ENCODE measurements at places on chromosomes 6 and 20. TPM values are rescaled to one million over a fixed set of nuclear protein-coding genes. Genes with fewer than 3 reads are reported as not detected.

The COL9A1 gene
- total RNA-seq = not detected

The PACSIN1 gene
- not detected for total RNA-seq

The DAAM2 gene
- total RNA-seq = under 0.01 TPM

The DACT2 gene
- total RNA-seq = 0.26 TPM

The LY6G5C gene
- not detected for total RNA-seq

The TRIM15 gene
- total RNA-seq = not detected

DNA sequence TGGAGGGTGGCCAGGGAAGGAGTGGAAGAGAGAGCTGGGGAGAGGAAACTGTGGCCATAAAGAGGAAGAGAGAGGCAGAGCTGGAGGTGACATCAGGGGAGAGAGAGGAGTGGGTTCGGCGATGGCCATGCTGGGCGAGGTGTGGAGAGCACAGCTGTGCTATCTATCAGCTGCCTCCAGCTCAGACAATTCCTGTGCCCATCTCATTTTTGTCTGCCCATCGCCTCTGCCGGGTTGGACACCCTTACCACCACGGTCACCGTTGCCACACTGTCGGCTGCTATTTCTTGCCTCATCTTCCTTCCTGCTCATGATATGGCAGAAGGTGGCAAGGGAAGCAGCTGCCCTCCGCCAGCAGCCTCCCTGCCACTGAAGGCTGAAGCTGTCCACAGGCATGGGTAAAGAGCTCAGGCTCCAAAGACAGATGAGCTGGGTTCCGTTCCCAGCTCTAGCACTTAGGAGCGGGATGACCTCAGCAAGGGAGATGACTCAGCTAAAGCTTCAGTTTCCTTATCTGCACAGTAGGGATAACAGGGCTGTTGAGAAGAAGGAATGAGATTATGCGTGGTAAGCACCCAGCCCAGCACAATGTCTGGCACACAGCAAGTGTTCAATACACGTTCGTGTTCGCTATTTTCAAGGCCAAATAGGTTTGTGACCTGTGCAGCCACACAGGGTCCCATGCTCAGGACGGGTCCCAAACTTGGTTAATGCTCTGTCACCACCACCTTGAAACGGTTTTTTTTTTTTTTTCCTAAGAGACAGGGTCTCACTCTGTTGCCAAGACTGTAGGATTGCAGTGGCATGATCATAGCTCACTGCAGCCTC lies 21.9 kb upstream of the TAF8 start:
- DNase-seq = peak; percentile 73

GRCh38 chr20:45115386-45115774 lies 406 bp upstream of the WFDC5 start:
- DNase-seq = no peak

DNA sequence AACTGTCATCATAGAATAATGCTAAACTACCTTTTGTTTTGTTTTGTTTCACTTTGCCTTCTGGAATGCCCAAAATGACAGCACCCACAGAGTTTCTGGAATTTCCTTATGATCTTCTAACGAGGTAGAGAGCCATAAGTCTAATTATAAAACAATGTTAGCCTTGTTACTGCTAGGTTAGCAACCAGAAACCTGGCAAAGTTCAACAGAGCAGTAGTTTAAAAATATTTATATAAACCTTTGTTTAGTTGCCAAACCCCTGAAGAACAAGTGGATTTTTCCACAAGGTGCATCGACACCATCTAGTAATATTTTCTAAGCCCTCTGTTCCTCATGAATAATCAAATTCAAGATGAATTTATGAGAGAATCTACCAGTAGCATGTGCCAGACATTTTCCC lies 27.6 kb upstream of the IPCEF1 start:
- DNase-seq = no peak

DNA sequence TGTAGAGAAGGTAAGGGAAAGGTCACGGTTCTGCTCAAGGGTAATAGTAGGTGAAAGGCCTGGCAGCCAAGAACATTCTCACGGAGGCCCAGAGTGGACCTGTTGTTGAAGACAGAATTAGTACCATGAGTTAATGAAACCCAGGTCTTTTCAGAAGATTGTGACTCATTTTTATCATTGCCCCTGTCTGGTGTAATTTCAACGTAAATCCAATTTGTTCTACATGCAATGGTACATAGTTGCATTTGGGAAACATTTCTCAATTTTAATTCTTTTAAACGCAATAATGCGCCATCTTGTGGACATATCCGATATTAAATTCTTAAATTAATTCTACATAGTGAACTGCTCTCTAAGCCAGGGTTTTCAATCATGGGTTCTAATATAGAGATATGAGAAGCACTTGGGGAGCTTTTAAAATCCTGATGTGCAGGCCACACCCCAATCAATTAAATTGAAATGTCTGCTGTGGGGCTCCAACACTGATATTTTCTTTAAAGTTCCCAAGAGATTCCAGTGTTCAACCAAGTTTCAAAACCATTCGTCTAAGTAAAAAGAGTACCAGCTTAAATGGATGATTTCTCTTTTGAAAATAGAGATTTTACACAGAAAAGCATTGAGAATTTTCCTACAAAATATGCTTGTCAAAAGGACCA lies 257.4 kb downstream of the PLCB1 start:
- DNase-seq = peak; percentile 29

DNA sequence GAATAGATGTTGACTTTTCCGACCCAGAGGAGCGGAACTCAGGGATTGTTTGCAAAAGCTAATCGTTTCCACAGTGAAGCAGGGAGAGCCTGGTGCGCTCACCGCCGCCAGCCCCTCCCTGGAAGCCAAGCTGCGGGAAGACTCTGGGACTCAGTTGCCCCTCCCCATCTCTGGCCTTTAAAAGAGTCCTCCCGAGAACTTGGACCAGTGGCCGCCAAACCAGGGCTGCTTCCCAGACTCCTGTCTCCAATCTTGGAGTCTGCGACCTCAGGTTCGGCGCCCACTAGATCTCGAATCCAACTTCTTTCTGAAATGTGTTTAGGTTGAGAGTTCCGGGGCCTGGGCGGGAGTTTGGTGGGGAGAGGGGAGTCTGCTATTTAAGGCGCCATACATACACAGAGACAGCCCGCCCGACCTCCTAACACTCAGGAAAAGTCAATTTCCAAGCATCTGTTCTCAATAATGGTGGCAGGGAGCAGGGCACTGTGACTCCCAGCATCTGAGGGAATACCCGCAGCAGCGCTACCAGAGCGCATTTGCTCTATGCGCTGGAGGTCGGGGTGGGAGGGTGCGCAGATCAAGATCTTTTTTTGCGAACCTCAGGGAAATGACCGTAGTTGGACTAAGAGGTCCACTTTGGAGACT lies 800 bp upstream of the GRIK2 start:
- DNase-seq = no peak

DNA sequence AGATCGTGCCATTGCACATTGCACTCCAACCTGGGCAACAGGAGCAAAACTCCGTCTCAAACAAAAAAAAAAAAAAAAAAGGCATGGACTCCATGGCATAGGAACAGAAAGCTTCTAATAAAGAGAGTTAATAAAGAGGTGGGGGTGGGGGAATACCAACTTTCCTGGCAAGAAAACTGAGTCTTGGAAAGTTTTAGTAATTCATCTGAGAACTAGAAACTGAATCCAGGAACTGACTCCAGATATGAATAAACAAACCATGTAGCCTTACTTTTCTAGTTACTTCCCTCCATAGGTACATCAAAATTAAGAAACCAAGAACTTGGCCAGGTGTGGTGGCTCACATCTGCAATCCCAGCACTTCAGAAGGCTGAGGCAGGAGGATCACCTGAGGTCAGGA lies 38.5 kb downstream of the PTPRT start:
- DNase-seq = no peak

- DNase-seq = no peak
Observed at GRCh38 chr20:44664131-44664530, 12.6 kb upstream of the ADA start.

GRCh38 chr6:32254761-32255198 lies 30.9 kb upstream of the NOTCH4 start:
- no peak for DNase-seq

- peak; percentile 99 for DNase-seq
Observed at GRCh38 chr6:170178561-170179477, 112.1 kb downstream of the DLL1 start.

DNA sequence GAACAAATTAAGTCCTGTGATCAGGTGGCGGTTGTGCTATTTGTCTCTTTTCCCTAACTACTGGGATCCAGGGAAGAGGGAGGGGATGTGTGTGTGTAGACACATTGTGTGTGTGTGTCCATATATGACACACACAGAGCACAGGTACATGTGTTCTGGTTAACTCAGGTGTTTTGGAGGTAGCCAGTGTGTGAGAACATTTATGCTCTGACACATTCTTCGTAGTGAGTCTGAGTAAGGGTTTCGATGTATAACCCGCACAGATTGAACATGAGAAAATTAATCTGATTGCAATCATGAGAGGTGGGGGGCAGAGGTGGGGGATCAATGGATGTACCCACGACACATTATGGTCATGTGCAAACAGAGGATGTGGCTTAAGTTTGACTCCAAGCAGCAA lies 12.6 kb downstream of the ZC3H12D start:
- DNase-seq = no peak

- DNase-seq = no peak
Observed at GRCh38 chr20:19633985-19634384, 124.1 kb upstream of the RIN2 start.

GRCh38 chr6:33602180-33602579 lies 18.9 kb upstream of the ITPR3 start:
- no peak for DNase-seq
